Bronchial epithelial cell (primary cell): ENCODE measurements at places on chromosomes 7 and 10. TPM values are rescaled to one million over a fixed set of nuclear protein-coding genes. Genes with fewer than 3 reads are reported as not detected.

Gene MMP21
- total RNA-seq, result not detected in 2 replicates

Gene TDRD1
- 1.8 and 2.1 TPM in 2 replicates for total RNA-seq

Gene UNCX
- not detected in 2 replicates for total RNA-seq

Gene TEX47
- total RNA-seq, result not detected in 2 replicates

Gene EPHA1
- 19.0 and 51.5 TPM in 2 replicates for total RNA-seq

Gene CYP26C1
- total RNA-seq, result under 0.01 TPM in 2 replicates

Gene SRGN
- total RNA-seq, result 0.26 and 1.0 TPM in 2 replicates

- no peak for DNase-seq
Measured at GRCh38 chr10:43082746-43083145, 5.9 kb downstream of the RET start.

- no peak for DNase-seq
Measured at GRCh38 chr10:78547397-78547796, 513.7 kb downstream of the RPS24 start.

GRCh38 chr10:79384773-79385391 lies 37.6 kb downstream of the PPIF start:
- DNase-seq, result no peak

DNA sequence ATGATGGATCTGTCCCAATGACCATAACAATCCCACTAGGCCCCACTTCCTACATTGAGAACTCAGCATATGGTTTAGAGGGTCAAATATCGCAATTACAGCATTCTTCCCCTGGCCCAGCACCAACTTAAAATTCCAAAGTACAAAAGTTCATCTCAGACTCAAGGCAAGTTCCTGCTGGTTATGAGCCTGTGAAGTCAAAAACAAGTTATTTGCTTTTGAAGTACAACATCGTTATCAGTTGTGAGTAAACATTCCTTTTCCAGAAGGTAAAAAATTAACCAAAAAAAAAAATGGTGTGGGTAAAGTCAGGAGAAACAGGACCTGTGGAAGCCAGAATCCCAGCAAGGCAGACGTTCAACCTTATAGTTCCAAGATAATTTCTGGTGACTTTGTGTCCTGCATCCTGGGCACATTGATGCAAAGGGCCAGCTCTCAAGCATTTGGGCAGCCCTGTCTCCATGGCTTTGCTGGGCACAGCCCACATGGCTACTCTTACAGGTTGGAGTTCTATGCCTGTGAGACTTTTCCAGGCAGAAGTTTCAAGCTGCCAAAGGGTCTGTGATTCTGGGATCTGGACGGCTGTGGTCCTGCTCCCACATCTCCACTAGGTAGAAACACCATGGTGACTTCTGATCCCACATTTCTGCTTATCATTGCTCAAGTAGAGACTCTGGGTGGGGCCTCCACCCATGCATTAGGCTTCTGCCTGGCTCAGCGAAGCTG lies 37.5 kb downstream of the AKR1C8 start:
- peak; percentile 59 for DNase-seq

GRCh38 chr10:97358781-97359180 lies 24.3 kb upstream of the FRAT2 start:
- DNase-seq, result no peak

DNA sequence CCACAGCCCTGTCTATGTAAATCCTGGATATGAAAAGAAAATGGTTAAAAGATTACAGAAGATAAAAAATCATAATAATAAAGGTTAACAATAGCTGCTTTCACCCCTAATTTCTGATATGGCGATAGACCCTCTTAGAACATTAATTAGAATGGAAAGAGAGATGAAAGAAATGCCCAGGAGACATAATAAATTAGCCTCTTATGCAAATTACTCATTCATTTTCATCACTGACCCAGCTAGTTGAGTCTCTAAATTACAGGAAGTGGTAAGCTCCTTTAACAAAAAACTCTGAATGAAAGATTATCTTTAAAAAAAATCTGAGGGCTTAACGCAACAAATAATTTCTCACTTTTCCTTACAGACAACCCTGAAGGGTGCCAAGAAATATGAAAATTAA lies 12.4 kb downstream of the GFRA1 start:
- DNase-seq, result no peak

GRCh38 chr7:135920478-135920877 lies 56.7 kb downstream of the MTPN start:
- DNase-seq, result no peak

GRCh38 chr10:127977357-127978009 lies 70.6 kb downstream of the PTPRE start:
- DNase-seq, result peak; percentile 43

DNA sequence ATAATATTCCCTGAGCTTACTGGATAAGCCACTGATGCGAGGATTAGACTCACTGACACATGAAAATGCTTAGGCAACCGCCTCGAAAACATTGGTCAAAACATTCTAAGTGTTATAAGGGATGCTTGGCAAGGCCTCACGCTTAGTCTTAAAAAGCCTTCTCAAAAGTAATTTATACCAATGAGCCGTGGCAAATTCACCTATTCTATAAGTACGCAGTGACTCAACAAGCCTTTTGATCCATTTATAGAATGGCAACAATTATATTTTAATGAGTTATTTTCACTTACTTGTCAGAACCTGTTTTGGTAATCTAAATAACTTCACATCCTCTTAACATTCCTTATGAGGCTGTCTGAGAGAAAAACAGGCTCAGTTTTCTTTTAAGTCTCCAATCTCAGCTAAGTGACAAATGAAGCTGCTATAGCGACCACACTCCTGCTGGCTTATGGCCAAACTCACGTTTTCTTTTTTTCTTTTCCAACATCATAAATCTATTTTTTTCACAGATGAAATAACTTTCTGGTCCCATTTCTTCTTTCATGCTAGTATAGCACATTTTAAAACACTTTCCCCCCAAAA lies 121.2 kb upstream of the AFAP1L2 start:
- DNase-seq, result peak; percentile 93

DNA sequence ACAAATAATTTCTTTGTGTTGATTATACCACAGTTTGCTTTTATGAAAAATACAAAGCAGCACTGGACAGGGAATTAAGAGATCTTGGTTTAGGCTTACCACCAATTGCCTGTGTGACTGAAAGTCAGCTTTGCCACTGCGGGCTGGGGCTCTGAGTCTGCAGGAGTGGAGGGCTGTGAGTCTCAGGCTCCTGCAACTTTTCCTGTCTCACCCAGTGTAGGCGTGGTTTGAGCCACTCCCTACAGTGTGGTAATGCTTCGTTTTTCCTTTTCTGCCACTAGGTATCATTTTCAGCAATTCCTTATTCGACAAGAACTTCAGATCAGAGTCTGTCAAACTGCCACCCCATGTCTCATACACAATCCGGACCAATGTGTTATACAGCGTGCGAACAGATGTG lies 180.6 kb downstream of the ABCA13 start:
- DNase-seq, result peak; percentile 12

DNA sequence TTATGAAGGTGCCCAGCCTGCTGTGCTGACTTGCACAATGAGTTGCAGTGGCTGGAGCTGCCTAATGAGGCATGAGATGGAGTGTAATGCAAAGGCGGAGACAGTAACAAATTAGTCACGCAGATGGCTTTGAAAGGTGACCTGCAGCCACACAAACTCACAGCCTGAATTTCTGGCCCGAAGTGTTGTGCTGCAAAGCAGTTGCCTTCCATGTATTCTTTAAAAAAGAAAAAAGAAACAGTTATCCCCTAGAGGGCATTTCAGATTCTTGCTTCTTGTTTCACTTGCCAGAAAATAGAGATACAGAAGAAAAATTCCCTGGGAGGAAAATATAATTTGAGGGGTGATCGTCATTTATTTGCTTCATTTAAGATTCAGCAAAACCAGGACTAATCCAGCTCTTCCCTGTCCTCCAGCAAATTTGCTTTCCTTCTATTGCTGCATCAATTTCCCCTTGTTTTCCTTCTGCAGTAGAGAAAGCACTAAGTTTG lies 239.9 kb downstream of the ADRA2A start:
- no peak for DNase-seq

DNA sequence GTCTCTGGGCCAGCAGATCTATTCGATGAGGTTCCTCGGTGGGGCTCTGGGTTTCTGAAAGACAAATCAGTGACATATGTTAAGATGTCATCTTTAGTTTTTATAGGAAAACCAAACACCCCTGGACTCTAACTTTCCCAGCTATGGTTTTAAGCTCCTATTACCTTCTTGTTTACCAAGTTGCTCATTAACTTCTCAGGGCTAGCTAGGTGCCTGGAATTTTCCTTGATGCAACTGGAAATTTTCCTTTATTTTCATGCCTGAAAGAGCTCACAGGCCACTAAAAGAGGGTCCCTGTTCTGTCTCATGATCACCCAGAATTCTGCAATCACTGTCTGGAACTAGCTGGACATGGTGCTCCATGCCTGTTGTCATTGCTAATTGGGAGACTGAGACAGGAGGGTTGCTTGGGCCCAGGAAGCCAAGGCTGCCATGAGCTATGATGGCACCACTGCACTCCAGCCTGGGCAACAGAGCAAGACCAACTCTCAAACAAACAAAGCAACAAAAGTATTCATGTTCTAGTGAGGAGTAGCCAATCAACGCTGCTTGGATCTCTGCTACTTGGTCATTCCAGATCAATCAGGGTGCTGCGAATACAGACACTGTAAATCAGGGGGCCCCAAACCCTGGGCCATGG lies 1173.5 kb upstream of the AUTS2 start:
- no peak for DNase-seq

DNA sequence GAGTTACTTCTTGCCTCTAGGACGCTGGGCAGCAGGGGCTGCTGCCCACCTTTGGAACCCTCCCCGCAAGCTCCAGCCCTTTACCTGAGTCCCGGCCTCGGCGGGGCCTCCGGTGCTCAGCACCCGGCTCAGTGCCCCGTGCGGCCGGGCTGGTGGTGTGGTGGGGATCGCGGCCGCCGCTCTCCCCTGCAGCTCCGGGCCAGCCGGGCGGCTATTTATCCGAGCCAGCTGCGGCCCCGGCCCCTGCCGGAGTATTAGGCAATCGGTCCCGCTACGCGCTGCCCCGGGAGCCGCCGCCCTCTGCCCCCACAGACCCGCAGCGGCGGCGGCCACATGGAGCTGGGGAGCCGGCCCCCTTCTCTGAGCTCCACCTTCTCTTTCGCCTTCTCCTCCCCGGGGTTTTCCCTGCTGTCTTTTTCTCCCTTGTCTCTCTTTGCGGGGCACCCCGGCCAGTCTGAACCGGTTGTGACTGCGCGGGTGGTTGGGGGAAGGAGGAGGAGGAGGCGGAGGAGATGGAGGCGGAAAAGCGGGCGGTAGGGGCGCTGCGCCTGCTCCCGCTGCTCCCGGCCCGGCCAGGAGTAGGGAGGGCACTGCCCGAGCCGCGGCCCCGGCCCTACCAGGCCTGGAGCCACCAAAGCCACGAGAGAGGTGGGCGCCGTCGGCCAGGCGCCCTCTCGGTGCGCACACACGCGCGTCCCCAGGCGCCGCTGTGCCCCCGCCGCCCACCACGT lies at the start of gene SLC16A9:
TSS of gene SLC16A9 (minus strand) at position 456 of the 731 bp plus-strand sequence. CDS start 25,559 bp downstream, outside the sequence.
- DNase-seq, result peak; percentile 18

DNA sequence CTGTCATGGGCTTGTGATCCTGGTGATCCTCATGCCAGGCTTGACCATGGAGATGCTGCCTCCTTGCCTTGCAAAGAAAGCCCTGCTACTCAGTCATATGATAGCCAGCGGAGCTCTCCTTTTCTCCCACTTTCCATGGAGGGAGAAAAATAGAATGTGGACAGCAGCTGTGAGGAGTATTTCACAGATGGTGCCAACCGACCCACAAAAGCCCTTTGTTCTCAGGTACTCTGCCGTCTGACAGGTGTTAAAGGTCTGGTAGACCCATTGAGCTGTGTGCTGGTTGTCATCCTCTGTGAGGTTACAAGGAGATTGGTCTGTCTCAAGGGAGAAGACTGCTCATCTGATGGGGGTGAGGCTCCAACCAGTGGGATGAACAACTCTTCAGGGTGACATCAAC lies 29.5 kb upstream of the COBL start:
- no peak for DNase-seq

- peak; percentile 66 for DNase-seq
Measured at GRCh38 chr7:41033500-41033899, 669.4 kb downstream of the INHBA start.
